Right lobe of liver (tissue), 6 donors: ENCODE measurements at places on chromosomes 4 and X. TPM values are rescaled to one million over a fixed set of nuclear protein-coding genes. Genes with fewer than 3 reads are reported as not detected.
A peak's percentile ranks its signal among the peaks of the same experiment; 100 is the strongest.

DNA sequence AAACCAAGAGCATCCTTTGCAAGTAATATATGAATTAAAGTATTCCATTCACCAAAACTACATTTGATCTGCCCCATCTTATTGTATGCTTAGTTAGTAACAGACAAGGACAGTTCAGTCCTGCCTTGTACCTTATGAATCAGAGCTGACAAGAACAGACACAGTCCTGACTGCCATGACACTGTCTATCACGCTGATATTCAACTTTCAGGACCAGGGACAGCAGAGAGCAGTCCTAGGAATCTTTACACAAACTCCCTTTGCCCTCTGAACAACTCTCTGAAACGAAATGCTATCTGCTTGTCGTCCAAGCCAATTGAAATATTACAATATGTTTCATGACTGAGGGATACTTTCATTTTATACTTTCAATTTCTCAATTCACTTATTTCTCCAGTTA, 268.6 kb upstream of the VCX start:
- no peak overlapping the region for H3K27ac ChIP-seq
- H3K27me3 ChIP-seq = no peaks in the 10 kb centered on the region
- H3K36me3 ChIP-seq = no peaks in the 10 kb centered on the region
- no peak overlapping the region for H3K4me3 ChIP-seq

The CLCN4 gene
- 3.8 TPM for total RNA-seq

The HPSE gene
- total RNA-seq = 0.68 TPM

- H3K27ac ChIP-seq = no peak overlapping the region
- no peaks in the 10 kb centered on the region for H3K36me3 ChIP-seq
- H3K27me3 ChIP-seq = no peaks in the 10 kb centered on the region
These were observed 7.9 kb downstream of the TET2 start for GRCh38 chr4:105154576-105154975.

DNA sequence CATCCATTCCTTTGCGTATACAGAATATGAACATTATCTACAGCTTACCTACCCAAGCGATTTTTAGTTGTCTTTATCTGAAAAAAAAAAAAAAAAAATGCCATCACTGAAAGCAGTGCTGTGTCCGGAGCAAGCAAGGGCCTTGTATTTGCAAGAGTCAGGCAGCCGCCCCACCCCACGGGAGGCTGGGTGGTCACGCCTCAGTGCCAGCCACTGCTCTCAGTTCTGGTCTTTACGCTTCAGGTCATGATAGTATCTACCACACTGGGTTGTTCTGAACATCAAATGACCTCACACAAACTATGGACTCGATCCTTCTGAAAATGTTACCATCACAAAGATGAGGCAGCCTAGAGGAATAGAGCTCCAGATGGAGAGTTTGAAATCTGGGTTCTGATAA, 62.7 kb upstream of the HELT start:
- no peaks in the 10 kb centered on the region for H3K4me1 ChIP-seq
- no peaks in the 10 kb centered on the region for H3K27me3 ChIP-seq
- no peaks in the 10 kb centered on the region for H3K36me3 ChIP-seq
- DNase-seq = no peak
- H3K27ac ChIP-seq = no peak overlapping the region

The PI4K2B gene
- total RNA-seq = 22.2 TPM

- no peaks in the 10 kb centered on the region for H3K36me3 ChIP-seq
- DNase-seq = peak; percentile 73
- H3K4me3 ChIP-seq = no peak overlapping the region
- no peak overlapping the region for H3K27ac ChIP-seq
- H3K4me1 ChIP-seq = peaks cover 5% of the 10 kb centered on the region
These were observed 37.8 kb upstream of the SLC9A7 start for GRCh38 chrX:46796574-46797191.

GRCh38 chr4:112330921-112331320, 33.8 kb downstream of the ALPK1 start:
- no peaks in the 10 kb centered on the region for H3K27me3 ChIP-seq
- H3K27ac ChIP-seq = no peak overlapping the region
- no peaks in the 10 kb centered on the region for H3K4me1 ChIP-seq
- no peak overlapping the region for H3K4me3 ChIP-seq

The KCTD8 gene
- not detected for total RNA-seq

DNA sequence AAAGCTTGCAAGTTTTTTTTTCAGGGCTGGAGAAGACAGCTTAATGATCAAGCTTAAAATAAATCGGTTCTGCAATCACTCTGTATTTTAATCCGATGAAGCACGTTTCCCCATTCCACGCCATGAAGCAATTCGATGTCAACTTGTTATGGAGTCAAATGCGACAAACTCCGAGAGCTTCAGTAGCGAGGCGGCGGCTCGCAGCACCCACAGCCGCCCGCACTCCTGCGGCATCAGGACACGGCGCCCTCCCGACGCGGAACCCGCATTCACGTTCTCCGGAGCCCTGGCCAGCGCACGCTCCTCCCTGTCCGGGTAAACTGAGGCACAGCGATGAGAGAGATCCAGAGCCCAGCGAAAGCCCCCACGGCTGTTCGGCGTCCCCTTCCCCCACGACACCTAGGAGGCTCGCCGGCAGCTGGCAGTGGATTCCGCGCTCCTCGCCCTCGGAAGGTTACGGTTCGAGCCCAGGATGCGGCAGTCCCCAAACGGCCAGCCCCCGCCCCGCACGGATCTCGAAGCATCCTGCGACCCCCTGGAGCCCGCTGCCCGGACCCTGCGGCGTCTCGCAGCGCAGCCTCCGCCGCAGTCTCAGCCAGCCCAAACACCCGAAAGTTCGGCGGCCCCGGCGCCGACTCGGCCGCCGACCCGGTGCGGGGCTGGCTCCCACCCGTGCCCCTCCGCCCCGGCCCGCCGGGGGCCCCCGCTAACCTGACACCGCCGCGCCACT, 507 bp downstream of the MFAP3L start:
- no peak overlapping the region for H3K27ac ChIP-seq
- DNase-seq = peak; percentile 53
- no peaks in the 10 kb centered on the region for H3K36me3 ChIP-seq
- no peaks in the 10 kb centered on the region for H3K27me3 ChIP-seq
- peak overlapping the region; percentile 92 for H3K4me3 ChIP-seq
- H3K4me1 ChIP-seq = no peaks in the 10 kb centered on the region

DNA sequence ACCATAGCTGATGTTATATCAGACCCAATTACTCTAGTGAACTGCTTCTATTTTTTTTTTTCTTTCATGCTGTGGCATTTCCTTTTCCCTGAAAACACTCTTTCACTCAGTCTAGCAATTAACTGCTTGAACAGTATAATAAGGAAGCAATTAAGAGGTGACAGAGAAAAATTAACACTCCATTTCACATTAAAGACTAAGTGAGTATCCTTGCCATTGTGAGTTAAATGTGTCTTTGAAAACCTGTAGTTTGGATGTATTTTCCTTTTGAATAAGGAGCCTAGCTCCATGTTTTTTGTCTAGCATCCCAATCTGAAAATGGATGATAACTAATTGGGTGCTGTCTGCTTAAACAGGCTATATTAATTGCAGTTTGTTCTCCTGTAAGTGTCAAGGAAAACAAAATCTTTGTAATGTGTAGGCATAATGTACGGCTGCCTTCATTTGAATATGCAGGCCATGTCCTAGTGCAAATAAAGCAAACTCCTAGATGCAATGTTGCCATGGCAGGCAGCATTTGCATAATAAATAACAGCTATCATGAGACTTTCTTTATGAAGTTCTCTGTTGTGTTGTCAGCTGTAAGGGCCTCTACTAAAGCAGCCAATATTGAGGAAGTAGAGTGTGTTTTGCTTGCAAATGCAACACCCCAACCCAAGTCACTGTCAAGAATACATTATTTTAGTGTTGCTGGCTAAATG, 416.7 kb downstream of the ZIC3 start:
- H3K27ac ChIP-seq = no peak overlapping the region
- no peak overlapping the region for H3K4me3 ChIP-seq
- H3K27me3 ChIP-seq = no peaks in the 10 kb centered on the region
- H3K36me3 ChIP-seq = no peaks in the 10 kb centered on the region
- H3K4me1 ChIP-seq = no peaks in the 10 kb centered on the region
- no peak for DNase-seq

GRCh38 chr4:156778093-156778492, 193.5 kb downstream of the PDGFC start:
- no peaks in the 10 kb centered on the region for H3K4me1 ChIP-seq
- no peak overlapping the region for H3K4me3 ChIP-seq
- no peaks in the 10 kb centered on the region for H3K36me3 ChIP-seq
- H3K27ac ChIP-seq = no peak overlapping the region
- DNase-seq = no peak
- no peaks in the 10 kb centered on the region for H3K27me3 ChIP-seq

DNA sequence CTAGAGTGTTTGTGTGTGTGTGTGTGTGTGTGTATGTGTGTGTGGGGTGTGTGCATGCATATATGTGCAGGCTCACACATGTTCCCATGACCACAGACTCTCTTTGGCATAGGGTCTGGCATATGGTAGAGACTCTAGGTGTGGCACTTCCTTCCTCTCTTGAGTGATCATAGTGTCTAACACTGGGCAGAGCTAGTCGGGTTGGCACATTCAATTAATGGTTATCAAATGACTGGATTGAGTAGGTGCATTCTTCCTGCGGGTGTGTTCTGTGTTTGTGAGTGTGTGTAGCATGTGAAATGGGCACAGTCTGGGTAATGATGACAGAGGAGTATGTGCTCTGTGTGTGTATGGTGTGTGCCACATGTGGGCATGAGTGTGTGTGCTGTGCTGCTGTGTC, 106.5 kb downstream of the EFNB1 start:
- DNase-seq = no peak
- no peak overlapping the region for H3K27ac ChIP-seq
- H3K36me3 ChIP-seq = no peaks in the 10 kb centered on the region
- no peak overlapping the region for H3K4me3 ChIP-seq
- H3K4me1 ChIP-seq = no peaks in the 10 kb centered on the region

The TAF7L gene
- not detected for total RNA-seq

- no peak overlapping the region for H3K27ac ChIP-seq
- no peak overlapping the region for H3K4me3 ChIP-seq
- H3K27me3 ChIP-seq = no peaks in the 10 kb centered on the region
These were observed 624.2 kb downstream of the GLUD2 start for GRCh38 chrX:121671649-121672048.

DNA sequence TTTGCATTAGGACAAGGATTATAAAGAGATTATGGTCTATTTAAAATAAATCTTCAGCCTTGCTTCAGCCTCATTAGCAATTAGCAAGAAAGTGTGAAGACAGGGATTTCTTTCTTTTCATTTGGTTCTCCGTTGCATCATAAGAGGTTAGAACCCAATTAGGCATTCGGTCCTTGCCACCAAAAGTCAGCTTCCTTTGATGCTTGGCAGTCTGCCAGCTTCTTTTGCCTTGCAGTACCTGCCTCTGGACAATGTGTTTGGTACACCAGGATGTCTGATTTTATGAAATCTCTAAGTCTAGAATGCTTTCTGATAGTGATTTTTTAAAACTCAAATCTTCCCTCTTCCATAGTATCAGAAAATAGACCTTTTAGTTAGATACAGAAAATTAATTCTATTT, 12.4 kb downstream of the SMIM20 start:
- no peaks in the 10 kb centered on the region for H3K36me3 ChIP-seq
- H3K27me3 ChIP-seq = no peaks in the 10 kb centered on the region
- no peak overlapping the region for H3K27ac ChIP-seq
- peaks cover 9% of the 10 kb centered on the region for H3K4me1 ChIP-seq
- no peak for DNase-seq

The BTK gene
- total RNA-seq = 1.8 TPM

DNA sequence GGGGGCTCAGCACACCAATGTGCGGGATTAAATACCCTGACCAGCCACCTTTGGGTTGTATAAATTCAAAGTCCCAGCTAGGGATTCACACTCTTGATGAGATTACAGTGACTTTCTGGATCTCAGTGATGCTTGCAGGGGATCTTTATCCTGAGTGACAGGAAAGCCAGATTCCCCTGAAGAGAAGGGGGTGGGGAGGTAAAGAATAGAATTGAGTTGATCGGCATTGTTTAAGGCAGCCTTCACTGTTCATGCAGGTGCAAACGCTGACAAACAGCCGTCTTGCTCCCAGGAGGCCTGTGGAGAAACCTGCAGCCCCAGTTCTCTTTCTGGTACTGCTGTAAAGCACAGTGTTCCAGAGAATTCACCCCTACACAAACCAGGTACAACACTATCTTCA, 19.0 kb downstream of the CXXC4 start:
- no peak overlapping the region for H3K27ac ChIP-seq
- no peaks in the 10 kb centered on the region for H3K27me3 ChIP-seq
- DNase-seq = no peak

GRCh38 chr4:10079912-10080588, 36.5 kb downstream of the WDR1 start:
- H3K4me1 ChIP-seq = no peaks in the 10 kb centered on the region
- no peak for DNase-seq
- H3K4me3 ChIP-seq = no peak overlapping the region
- no peaks in the 10 kb centered on the region for H3K27me3 ChIP-seq

GRCh38 chrX:109911046-109911445, 91.9 kb upstream of the TMEM164 start:
- DNase-seq = no peak
- no peak overlapping the region for H3K27ac ChIP-seq
- no peak overlapping the region for H3K4me3 ChIP-seq
- no peaks in the 10 kb centered on the region for H3K4me1 ChIP-seq
- peaks cover 3% of the 10 kb centered on the region for H3K27me3 ChIP-seq
- no peaks in the 10 kb centered on the region for H3K36me3 ChIP-seq

DNA sequence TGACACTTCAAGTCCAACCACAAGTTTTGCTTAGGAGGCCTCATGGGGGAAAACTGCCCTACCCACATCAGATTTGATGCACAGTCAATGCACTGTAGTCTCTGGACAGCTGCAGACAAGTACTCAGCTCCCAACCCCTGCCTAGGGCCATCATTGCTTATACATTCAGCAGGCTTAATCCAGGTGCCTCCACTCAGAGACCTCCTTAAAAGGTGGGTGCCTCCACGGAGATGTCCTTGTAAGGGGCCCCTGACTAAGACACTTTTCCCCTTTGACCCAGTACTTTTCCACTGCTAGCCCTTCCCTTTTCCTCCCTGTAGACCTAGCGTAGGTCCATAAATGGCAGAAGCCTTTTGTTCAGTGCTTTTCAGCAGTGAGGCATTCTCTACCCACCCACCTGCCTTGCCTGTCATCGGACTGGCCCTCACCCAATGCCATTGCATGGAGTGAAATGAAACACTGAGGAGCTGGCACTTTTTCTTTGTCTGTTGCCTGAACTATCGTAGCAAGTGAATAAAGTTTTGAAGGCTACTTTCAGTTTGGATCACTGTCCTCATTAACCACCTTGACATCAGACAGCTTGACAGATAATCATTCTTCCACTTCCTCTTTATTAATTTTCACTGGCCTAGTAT, 23.8 kb upstream of the PLK4 start:
- H3K4me3 ChIP-seq = no peak overlapping the region
- H3K36me3 ChIP-seq = no peaks in the 10 kb centered on the region
- H3K27me3 ChIP-seq = no peaks in the 10 kb centered on the region
- DNase-seq = no peak
- no peaks in the 10 kb centered on the region for H3K4me1 ChIP-seq
- H3K27ac ChIP-seq = no peak overlapping the region

The XG gene
- total RNA-seq = not detected

The IDS gene
- 19.2 TPM for total RNA-seq

The SPANXC gene
- not detected for total RNA-seq

- DNase-seq = no peak
- H3K36me3 ChIP-seq = no peaks in the 10 kb centered on the region
- no peaks in the 10 kb centered on the region for H3K4me1 ChIP-seq
- no peaks in the 10 kb centered on the region for H3K27me3 ChIP-seq
These were observed 98.9 kb upstream of the BMP3 start for GRCh38 chr4:80931631-80932081.

The SORBS2 gene
- total RNA-seq = 60.8 TPM
